ENCODE measurements at places on chromosomes 2 and 18. TPM values are rescaled to one million over a fixed set of nuclear protein-coding genes. Genes with fewer than 3 reads are reported as not detected.

DNA sequence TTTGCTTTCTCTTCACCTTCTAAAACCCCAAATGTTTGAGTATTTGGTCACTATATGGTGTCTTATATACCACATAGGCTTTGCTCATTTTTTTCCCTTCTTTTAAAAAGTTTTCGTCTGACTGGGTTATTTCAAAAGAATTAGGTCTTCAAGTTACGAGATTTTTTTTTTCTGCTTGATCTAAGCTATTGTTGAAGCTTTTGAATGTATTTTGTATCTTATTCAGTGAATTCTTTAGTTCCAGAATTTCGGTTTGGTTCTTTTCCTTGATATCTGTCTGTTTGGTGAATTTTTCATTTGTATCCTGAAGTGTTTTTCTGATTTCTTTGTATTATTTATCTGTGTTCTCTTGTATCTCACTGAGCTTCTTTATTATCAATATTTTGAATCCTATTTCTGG, 93.5 kb downstream of the ARL6IP6 start:
- DNase-seq, result no peak

GRCh38 chr2:239311132-239312040, 89.4 kb downstream of the HDAC4 start:
- peak; percentile 93 for DNase-seq

- no peak for DNase-seq
Measured at GRCh38 chr2:66596256-66596655, 161.3 kb downstream of the MEIS1 start.

- DNase-seq, result peak; percentile 97
Measured at GRCh38 chr2:119366649-119367471, at the start of the genes C2orf76 and DBI. TSS of gene C2orf76 (minus strand) at chr2:119366834. CDS start at chr2:119339959, 26,875 bp downstream. TSS of gene DBI (plus strand) at chr2:119366977. CDS start at chr2:119367052, 75 bp downstream.

Gene AMER3
- polyA plus RNA-seq, result 0.28 TPM

DNA sequence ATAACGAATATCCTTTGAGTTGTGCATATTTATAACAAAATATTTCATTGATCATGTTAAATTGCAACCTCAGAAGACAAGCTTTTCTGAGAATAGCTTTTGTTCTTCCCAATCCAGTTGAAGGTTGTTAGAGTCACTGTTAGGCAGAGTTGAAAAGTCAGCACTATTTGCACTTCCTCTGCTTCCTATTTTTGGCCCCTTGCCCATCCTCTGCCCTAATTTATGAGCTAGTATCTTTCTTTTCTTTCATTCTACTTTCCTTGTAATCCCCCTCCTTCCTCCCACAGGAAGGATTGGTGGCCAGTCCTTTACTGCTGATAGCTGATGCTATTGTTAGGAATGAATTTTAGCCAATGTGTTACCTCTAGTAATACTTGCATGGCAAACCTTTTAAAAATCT, 4.9 kb downstream of the RALB start:
- DNase-seq, result peak; percentile 37

GRCh38 chr18:75132098-75132870, 76.7 kb downstream of the PTGR3 start:
- DNase-seq, result no peak

- DNase-seq, result no peak
Measured at GRCh38 chr2:10329880-10330699, 27.4 kb downstream of the HPCAL1 start.

Gene ICA1L
- polyA plus RNA-seq, result 1.3 TPM

- no peak for DNase-seq
Measured at GRCh38 chr18:14970027-14970426, 222.1 kb downstream of the ANKRD30B start.

Gene MYOM1
- 5.4 TPM for polyA plus RNA-seq

DNA sequence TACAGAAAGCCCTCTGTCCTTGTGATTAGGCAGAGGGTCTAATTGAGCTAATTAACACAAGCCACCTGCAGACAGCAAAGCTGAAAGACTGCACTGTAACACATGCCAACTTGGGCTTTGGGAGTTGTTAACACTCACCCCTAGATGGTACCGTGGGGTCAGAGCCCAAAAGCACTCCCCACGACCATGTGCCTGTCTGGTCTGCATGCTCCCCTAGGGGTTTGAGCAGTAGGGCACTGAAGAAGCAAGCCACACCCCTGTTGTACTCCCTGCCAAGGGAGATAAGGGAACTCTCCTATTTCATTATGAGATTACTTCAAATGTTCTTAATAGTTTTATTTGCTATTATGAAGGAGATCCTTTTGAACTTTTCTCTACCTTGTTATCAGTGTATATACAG, 560.1 kb upstream of the FSHR start:
- DNase-seq, result no peak

DNA sequence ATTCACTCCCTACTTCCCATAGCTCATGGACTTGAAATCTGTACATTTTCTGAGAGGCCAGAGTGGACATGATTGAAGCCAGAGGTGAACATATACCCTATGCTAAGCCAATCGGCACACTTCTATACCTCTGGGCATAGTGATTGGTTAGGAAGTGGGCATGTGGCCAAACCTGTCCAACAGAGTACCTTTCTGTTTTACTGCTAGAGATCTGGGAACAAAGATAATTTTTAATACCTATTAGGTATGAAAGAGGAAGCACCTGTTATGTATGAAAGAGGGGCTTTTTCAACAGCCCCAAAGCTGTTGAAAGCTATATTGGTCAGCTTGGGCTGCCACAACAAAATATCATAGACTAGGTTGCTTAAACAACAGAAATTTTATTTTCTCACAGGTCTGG, 27.7 kb downstream of the METTL8 start:
- DNase-seq, result no peak

GRCh38 chr2:128732976-128733431, 414.3 kb upstream of the HS6ST1 start:
- no peak for DNase-seq

- peak; percentile 22 for DNase-seq
Measured at GRCh38 chr2:127611076-127611925, 34.7 kb upstream of the GPR17 start.

DNA sequence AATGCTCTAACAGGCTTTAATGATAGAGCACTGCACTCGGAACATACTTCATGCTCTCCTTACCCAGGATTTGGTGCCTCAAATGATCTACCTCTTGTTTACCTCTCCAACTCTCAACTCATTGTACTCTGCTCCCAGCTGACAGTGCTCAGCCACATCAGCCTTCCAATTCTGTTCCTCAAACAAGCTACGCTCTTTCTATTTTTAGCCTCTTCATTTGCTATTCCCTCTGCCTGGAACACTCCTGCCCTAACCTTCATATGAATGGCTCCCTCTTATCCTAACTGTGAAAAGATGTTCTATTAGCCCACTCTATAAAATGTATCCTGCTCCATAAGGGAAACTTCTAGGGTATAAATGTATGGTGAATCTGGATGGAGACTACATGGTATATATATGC, 42.5 kb downstream of the PIGN start:
- no peak for DNase-seq

Gene AQP12A
- 7.4 TPM for polyA plus RNA-seq

DNA sequence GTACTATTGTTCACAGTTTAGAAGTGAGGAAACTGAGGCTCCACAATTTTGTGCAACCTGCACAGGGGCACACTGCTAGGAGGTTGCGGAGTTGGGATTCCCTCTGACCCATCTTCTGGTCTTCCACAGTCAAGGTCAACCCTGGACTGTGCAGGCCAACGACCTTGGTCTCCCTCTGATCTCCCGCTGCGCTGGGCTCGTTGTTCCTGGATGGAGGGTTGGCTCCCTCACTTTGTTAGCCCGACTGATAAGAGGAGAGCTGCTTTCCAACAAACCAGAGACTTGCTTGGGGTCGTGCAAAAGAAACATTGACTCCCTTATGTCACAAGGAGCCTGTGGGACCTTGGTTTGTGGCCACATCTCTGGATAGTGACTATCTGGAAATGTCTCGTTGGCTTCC, 187.6 kb downstream of the MYCN start:
- no peak for DNase-seq

DNA sequence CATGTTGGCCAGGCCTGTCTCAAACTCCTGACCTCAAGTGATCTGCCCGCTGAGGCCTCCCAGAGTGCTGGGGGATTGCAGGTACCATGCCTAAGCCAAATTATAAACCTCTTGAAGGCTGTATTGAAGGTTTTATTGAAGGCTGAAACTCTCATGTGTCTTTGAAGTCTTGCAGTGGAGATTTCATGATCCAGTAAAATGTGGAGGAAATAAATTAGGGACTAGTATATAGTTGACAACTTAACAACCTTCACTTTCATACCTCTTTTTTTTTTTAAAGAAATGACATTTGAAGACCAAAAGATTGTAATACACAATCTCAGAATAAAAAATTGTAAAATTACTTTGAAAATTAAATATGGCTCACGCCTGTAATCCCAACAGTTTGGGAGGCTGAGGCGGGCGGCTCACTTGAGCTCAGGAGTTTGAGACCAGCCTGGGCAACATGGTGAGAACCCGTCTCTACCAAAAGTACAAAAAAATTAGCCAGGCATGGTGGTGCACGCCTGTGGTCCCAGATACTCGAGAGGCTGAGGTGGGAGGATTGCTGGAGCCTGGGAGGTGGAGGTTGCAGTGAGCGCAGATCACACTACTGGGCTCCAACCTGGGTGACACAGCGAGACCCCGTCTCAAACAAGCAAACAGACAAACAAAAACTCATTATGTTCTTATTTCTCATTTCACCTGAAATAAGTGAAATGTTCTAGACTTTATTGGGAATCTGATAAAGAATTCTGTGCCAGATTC, 8.0 kb downstream of the EML4 start:
- DNase-seq, result no peak

DNA sequence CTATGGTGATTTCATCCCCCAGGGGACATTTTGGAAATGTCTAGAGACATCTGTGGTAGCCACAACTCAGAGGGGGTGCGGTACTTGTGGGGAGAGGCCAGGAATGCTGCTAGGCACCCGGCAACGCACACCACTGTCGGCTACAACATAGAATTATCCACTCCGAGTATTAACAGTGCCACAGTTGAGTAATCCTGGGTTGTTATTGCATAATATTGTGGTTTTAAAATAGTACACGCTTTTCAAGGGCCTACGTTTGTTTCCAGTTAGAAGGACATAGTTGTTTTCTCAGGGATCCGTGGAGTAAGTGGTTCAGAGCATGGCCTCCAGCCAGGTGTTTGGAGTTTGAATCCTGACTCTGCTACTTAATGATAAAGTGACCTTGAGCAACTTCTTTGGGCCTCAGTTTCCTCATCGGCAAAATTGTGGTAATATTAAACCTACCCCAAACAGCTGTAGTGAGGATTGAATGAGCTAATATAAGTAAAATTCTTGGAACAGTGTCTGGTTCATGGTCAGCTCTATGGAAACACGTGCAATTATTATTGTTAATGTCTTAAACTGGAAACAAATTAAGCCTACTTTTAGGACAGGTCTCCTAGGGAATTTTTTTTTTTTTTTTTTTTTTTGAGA, 24.5 kb downstream of the CYP27A1 start:
- DNase-seq, result peak; percentile 95

DNA sequence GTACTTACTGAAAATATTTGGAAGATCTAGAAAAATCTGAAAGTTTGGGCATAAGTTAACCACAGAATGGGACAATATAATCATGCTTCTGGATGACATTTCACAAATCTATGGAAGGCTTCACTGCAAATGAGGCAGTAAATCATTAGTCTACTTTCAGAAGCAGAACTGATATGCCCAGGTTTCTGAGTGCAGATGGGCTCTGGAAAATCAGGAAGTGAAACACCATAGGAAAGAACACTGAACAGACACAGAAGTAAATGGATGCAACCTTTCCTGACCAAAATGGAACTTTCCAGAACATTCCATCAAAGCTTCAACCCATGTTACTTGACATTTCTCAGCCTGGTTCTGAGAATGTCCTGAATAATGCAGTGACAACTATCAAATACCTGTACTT, 55.1 kb downstream of the KCNG3 start:
- no peak for DNase-seq

Gene SKOR2
- not detected for polyA plus RNA-seq

GRCh38 chr2:208556983-208557484, 150.4 kb downstream of the PTH2R start:
- DNase-seq, result no peak

- no peak for DNase-seq
Measured at GRCh38 chr2:1593371-1594122, 150.8 kb downstream of the PXDN start.

Gene PEX13
- 14.3 TPM for polyA plus RNA-seq

Gene ST8SIA3
- polyA plus RNA-seq, result 0.25 TPM

Gene FHOD3
- 1.2 TPM for polyA plus RNA-seq

DNA sequence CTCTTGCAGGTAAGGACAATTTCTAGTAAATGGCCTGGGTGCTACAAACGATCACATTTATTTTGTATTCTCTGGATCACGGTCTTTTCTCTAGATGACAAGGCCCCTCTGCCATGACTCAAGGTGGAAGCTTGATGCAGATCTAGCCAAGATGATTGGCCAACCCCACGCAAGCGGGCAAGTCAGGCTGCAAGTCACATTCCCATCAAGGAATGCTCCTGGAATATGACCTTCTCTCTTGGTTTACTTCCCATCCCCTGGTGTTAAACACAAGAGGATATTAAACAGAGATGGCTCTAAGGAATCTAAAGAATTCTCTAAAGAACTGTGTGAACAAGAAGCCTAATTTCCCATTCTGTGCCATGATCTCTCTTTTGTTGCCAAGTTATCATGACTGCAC, 97.3 kb upstream of the SERPINE2 start:
- no peak for DNase-seq

DNA sequence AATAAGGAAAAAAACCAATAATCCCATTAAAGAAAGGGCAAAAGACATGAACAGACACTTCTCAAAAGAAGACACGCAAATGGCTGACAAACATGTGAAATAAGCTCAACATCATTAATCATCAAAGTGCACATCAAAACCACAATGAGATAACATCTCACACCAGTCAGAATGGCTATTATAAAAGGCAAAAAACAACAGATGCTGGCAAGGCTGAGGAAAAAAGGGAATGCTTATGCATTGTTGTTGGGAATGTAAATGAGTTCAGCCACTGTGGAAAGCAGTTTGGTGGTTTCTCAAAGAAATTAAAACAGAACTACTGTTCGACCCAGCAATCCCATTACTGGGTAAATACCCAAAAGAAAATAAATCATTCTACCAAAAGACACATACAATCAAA, 285.6 kb downstream of the NR4A2 start:
- no peak for DNase-seq

- no peak for DNase-seq
Measured at GRCh38 chr2:70806620-70807019, 13.8 kb downstream of the CLEC4F start.

Gene IFIH1
- polyA plus RNA-seq, result 16.0 TPM

- DNase-seq, result no peak
Measured at GRCh38 chr18:70110678-70111077, 94.8 kb downstream of the RTTN start.

Gene SATB2
- polyA plus RNA-seq, result 43.7 TPM

DNA sequence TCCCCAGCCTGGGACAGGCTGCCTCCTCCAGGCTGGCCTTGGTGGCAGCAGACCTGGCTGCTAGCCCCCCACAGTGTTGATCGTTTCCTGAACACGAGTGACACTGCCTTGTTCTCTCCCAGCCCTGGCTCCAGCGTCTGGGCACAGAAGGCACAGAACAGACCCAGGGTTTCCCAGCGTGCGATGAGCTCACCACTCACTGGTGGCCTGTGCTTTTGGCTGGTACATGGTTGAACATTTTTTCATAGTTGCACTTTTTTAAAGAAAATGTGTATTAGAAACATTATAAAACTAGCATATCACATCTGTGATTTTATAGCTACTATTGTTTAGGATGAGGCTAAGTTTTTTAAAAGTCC, 40.9 kb downstream of the SCTR start:
- DNase-seq, result no peak

Gene CYP26B1
- polyA plus RNA-seq, result 2.8 TPM

- no peak for DNase-seq
Measured at GRCh38 chr18:55522011-55522410, 66.0 kb downstream of the TCF4 start.
